ENCODE measurements at places on chromosomes 2 and 18.

DNA sequence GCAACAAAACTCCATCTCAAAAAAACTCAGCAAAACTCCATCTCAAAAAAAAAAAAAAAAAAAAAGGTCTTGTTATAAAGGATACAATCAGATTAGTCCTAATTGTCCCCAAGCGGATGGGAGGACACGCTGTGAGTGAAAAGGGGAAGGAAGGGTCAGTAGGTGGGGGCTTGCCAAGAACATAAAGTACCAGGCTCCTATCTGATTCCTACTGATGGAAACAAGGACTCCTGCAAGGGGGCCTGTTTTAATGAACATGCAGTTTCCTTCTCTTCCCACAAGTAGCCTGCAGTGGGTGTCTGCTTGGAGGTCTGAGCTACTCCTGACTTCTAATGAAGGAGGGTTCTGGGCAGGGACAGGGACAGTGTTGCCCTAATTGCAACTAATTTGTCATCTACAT, 7.9 kb downstream of the SCG2 start:
- DNase-seq: no peak

GRCh38 chr2:44360749-44361329, 455 bp downstream of the PREPL start:
- peak; percentile 0 for DNase-seq

DNA sequence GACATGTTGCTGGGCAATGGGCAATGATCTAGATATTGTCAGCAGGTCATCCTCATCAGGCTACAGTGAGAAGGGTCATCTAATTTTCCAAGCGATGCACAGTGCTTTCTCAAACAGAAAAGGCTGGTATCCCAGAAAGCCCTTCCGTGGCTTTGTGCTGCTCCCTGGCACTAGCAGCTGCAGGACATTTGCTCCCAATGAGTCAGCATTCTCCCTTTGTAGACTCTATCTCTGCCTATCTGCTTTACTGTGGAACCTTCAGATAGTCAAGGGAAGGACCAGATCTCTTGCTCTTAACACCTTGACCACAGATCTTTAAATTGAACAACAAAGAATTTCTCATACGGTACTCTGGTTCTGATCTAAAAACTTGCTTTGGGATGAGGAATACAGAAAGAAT, 101.4 kb downstream of the CDH2 start:
- no peak for DNase-seq

DNA sequence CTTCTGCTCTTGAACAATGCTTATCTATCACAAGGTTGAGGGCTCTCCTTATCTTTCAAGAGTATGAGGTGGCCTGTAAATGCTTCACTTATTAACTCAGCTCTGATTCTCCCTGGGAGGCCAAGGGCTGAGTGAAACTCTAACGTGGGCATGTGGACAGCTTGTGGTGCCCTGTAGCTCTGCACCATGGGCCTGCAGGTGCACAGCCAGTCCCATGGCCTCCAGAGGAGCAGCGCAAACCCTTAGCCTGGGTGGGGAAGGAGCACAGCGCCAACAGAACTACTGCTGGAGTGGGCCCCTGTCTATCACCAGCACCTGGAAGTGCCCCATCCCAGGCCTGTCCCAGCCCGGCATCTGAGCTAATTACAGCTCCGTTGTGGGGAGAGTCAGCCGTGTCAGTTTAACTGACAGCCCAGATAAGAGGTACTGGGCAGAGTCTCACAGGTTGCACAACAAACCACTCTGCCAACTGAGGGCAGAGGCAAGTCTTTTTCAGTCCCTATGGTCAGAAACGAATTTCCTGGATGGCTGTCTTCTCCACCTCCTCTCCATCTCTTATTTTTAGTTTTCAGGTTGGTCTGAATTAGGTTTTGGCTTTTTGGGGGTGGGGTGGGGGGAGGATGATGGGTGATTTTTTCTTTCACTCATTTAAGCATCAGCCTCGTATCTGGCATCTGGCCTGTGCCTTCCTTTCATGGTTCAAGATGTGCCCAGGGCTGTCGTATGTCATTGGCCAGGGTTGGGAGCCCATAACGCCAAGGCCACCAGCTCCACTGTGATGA, 219.5 kb downstream of the BCL2 start:
- no peak for DNase-seq

DNA sequence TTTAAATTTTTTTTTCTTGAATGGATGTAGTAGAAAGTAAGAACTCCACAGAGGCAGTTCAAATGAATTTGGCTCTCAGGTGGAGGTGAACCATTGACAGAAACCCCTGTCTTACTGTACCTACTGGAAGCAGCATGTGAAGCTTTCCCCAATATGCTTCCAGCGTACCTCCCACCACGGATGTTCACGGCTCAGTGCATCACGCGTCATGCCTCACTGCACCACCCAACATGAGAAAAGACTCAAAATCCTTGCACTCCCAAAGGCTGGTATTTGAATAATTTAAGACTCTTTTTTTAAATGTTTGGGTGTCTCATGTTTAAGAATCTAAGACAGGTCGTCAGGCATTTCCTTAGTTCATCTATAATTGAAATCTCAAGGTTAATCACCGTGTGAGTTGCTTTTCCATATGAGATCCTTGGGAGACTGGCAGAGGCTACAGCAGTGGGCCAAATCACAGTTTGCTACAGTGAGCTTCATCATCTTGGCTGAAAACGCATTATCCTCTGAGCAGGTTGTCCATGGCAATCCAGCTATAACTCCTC, 846.4 kb downstream of the DCDC2C start:
- no peak for DNase-seq

DNA sequence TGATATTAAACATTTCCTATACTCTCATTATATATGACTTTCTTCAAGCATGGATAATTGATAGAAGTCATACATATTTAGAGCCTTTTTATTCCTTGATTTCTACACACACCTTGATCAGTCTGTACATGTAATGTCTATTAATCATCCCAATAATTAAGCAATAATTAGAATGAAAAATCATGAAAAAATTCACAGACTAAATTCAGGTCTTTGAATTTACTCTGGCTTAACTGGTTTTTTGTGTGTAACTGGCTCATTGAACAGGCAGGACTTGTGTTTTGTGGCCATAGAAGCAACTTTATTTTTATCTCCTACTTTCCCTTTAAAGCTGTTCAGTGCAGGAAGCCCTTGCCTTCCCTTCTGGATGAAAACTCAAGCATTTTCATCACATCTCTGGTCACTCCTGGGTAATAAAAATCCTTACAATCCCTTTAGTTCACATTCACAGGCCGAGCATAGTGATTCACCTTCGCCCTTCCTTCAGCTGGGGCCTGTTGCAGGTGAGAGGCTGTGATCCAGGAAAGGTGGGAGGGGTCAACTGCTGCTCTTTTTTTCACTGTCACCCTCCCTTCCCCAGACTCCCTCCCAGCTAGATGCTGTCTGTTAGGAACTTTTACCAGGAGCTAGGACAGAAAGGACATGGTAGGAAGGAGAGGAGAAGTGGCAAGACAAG, 58.0 kb upstream of the ITSN2 start:
- no peak for DNase-seq

- no peak for DNase-seq
These were observed 9.1 kb downstream of the TWIST2 start for GRCh38 chr2:238856713-238857567.

DNA sequence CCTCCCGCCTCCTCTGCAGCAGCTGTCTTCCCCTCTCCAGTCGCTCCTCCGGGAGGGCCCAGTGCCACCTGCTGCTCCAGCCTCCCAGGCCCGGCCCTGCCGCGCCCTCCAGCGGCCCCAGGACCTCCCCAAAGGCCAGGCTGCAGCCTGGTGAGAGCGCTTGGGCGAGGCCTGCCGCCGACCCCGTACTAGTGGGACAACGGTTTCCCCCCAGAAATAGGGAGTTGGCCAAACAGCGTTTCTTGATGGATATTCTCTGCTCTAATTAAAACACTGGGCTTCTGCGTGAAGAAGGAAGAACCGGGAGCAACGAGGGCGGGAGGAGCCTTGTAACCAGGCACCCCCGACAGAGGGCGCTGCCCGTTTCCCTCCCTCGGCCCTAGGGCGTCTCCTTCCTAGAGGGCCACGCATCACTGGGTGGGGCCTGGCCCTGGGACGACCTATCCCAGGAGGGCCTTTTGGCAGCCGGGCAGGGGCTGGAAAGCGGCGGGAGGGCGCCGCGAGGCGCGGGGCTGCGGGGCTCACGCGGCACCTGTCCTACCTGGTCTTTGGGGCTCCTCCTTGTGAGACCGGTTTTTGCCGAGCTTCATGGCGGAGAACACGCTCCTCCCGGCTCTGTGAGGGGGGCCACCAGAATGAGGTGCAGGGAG, 25.4 kb upstream of the OTOF start:
- DNase-seq: peak; percentile 62

DNA sequence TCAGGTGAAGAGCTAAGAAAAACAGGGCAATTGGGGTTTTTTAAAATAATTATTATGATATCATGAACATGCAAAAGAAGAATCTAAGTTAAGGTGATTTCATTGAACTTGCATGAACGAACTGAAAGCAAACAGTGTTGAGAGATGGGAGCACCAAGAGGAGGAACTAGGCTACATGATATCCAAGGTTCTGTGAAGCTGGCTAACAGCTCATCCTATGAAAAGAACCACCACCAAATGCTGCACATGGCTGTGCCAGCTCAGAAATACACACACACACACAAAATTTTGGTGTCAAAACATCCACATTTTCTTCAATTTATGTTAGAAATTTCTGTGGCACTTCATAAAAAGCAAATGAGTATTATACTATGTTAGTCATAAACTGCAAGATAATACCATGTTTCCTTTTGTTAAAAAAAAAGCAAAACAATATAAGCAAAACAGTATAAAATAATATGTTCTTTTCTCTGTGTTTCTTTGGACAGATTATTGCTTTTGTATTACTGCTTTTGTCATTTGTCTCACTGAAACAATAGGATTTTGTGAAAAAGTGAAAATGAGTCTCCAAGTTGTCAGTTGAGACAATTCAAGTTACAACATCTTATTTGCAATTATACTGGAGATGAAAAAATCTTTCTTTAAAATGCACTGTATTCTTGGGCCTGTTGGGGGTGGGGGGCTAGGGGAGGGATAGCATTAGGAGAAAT, 12.6 kb upstream of the TTC32 start:
- DNase-seq: no peak

Data from T-helper 2 cell (primary cell).